ENCODE measurements at places on chromosomes 3 and 15. TPM values are rescaled to one million over a fixed set of nuclear protein-coding genes. Genes with fewer than 3 reads are reported as not detected.
A peak's percentile ranks its signal among the peaks of the same experiment; 100 is the strongest.

DNA sequence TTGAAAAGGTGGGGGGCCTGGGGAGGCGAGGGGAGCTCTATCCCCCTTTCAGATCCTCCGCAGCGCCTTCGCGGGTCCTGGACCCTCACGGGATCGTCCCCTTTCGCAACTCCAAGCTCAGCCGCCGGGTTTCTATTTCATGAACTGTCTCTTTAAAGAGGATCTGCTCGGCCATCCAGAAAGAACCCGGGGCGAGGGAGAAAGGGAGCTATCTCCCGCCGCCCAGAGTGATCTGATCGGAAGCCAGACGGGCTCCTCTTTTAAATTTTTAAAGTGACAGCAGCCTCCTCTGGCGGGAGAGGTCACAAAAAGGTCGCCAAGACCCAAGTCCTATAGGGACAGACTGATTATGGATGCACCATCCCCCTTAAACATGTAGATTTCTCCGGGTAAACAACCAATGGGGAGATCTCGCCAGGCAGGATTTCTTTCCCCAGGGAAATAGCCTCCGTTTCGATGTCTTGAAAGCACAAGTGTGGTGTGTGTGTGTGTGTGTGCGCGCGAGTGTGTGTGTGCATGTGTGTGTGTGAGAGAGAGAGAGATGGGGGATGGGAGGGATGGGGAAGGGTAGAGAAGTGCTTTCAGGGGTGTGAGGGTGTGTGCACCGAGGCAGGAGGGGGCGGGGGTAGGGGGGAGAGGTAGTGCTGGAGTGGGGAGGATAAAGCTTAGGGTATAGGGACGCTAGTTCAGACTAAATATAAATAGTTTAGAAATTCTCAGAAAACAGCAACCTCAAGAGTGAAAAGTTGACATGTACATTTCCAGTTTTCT is 516.1 kb downstream of the MECOM start:
- peak; percentile 20 for DNase-seq

DNA sequence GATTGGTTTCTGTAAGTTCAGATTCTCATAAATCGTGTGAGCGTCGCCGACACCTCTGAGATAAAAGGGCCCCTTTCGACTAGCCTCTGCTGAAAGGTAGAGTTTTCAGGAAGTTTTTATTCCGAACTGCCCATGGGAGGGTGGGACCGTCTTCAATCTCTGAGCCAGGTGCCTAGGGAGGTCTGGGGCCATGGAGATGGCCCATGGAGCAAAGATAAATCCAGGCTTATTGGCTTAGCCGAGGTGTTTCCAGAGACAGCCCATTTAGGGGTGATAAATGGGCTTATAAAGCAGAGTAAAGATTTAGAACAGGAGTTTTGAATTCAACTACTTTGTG is 442 bp downstream of the QTRT2 start:
- DNase-seq: no peak

The RAD51 gene
- total RNA-seq: 75.3 TPM

The FBN1 gene
- total RNA-seq: 0.59 TPM

- DNase-seq: no peak
These were observed 68.9 kb upstream of the MNS1 start for GRCh38 chr15:56533731-56534403.

The UNC13C gene
- total RNA-seq: not detected

The SCAMP5 gene
- 3.9 TPM for total RNA-seq

GRCh38 chr3:45098310-45098709 is 47.9 kb downstream of the CDCP1 start:
- no peak for DNase-seq

GRCh38 chr3:94293793-94294195 is 230.9 kb downstream of the NSUN3 start:
- DNase-seq: no peak

The C2CD4A gene
- 0.61 TPM for total RNA-seq
